ENCODE measurements at places on chromosomes 3 and 15. TPM values are rescaled to one million over a fixed set of nuclear protein-coding genes. Genes with fewer than 3 reads are reported as not detected.

- no peak overlapping the region for H3K27ac ChIP-seq
- H3K36me3 ChIP-seq, result no peaks in the 10 kb centered on the region
- DNase-seq, result no peak
Measured at GRCh38 chr15:88447741-88448140, 19.4 kb downstream of the MRPL46 start.

- DNase-seq, result no peak
- H3K36me3 ChIP-seq, result peaks cover 4% of the 10 kb centered on the region
- H3K27me3 ChIP-seq, result no peaks in the 10 kb centered on the region
- H3K4me1 ChIP-seq, result no peaks in the 10 kb centered on the region
Measured at GRCh38 chr3:171334465-171334811, 125.8 kb downstream of the TNIK start.

GRCh38 chr3:101183151-101183550 lies 137.2 kb downstream of the IMPG2 start:
- no peaks in the 10 kb centered on the region for H3K4me1 ChIP-seq
- no peak overlapping the region for H3K27ac ChIP-seq
- H3K27me3 ChIP-seq, result no peaks in the 10 kb centered on the region
- H3K4me3 ChIP-seq, result no peak overlapping the region
- no peaks in the 10 kb centered on the region for H3K36me3 ChIP-seq
- no peak for DNase-seq

DNA sequence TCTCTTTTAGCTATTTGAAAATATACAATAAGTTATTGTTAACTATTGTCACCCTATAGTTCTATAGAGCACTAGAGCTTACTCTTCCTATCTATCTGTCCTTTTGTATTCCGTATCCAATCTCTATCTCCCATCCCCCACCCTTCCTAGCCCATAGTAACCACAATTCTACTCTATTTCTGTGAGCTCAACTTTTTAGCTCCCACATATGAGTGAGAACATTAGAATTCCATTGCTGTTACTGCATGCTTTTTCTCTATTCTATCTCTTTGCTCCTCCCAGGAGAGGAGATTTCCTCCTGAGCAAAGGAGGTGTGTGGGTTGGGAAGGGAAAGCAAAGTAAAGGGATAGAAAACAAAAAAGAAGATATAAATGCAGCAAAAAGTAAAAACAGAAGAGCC lies 105.6 kb upstream of the SLC4A7 start:
- H3K36me3 ChIP-seq, result no peaks in the 10 kb centered on the region
- peaks cover 26% of the 10 kb centered on the region for H3K4me1 ChIP-seq
- no peak overlapping the region for H3K4me3 ChIP-seq
- no peak for DNase-seq
- H3K27me3 ChIP-seq, result no peaks in the 10 kb centered on the region

GRCh38 chr3:13493867-13494441 lies 13.8 kb downstream of the HDAC11 start:
- H3K27me3 ChIP-seq, result no peaks in the 10 kb centered on the region
- DNase-seq, result no peak
- H3K4me1 ChIP-seq, result no peaks in the 10 kb centered on the region
- H3K36me3 ChIP-seq, result no peaks in the 10 kb centered on the region

GRCh38 chr15:61038387-61038786 lies 190.7 kb downstream of the RORA start:
- no peak for DNase-seq
- H3K27ac ChIP-seq, result no peak overlapping the region
- H3K27me3 ChIP-seq, result no peaks in the 10 kb centered on the region
- H3K36me3 ChIP-seq, result no peaks in the 10 kb centered on the region
- no peaks in the 10 kb centered on the region for H3K4me1 ChIP-seq
- no peak overlapping the region for H3K4me3 ChIP-seq

DNA sequence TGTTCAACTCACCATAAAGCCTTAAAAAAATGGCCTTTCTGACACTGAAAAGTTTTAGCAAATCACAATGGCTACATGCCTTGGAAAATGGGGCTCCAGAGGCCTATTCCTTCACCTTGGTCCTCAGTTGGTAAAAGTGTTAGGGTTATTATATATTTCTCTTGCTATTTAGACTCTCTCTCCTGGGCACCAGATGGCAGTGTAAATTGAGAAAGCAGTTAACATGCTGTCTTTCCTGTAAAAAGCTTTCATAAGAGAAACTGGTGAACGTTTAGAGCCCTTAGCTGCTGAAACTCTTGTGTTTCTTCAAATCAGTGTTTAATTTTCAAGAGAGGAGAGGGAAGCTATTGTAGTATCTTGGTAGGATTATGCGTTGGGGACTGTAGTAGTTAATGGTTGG lies 89.9 kb downstream of the LRTM1 start:
- H3K27ac ChIP-seq, result no peak overlapping the region
- no peak for DNase-seq
- H3K4me3 ChIP-seq, result no peak overlapping the region
- no peaks in the 10 kb centered on the region for H3K4me1 ChIP-seq

GRCh38 chr3:83802801-83803200 lies 1156.0 kb upstream of the CADM2 start:
- H3K27ac ChIP-seq, result no peak overlapping the region
- no peaks in the 10 kb centered on the region for H3K36me3 ChIP-seq
- no peaks in the 10 kb centered on the region for H3K4me1 ChIP-seq
- no peak for DNase-seq
- no peak overlapping the region for H3K4me3 ChIP-seq
- no peaks in the 10 kb centered on the region for H3K27me3 ChIP-seq

- DNase-seq, result no peak
- no peaks in the 10 kb centered on the region for H3K4me1 ChIP-seq
- no peak overlapping the region for H3K4me3 ChIP-seq
- no peaks in the 10 kb centered on the region for H3K27me3 ChIP-seq
Measured at GRCh38 chr3:149188494-149188893, 33.1 kb downstream of the CP start.

DNA sequence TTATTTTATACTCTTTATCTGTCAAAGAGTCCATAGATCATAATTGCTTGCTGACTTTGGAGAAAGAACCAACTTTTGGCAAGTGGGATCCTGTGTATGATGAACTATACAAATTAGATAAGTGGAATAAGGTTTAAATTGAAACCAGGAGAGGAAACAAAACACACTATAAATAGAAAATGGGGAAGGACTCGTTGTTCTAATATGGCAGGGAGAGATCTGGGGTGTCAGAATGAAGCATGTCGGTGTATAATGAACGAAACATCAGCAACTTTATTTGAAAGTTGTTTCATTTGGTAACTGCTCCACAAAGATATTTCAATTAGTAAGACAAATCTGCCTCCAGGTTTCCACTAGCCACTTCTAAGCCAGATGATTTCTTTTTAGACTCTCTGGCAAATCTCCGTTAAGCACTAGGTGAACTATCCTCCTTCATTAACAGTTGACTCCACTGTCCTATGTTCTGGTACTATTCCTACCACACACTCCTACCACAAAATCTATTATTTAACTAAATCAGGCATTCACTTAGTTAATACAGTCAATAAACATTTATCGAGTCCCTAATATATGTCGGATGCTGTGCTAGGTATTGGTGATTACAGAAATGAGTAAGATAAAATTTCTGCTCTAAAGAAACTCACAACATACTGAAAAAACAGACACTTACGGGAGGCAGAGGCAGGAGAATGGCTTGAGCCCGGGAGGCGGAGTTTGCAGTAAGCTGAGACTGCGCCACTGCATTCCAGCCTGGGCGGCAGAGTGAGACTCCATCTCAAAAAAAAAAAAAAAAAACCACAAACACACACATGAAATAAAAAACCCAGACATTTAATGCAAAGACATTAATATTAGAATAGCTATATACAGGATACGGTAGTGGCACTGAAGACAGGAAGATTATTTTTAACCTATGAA lies 20.1 kb downstream of the SLC15A2 start:
- H3K27ac ChIP-seq, result no peak overlapping the region
- no peaks in the 10 kb centered on the region for H3K27me3 ChIP-seq
- H3K4me1 ChIP-seq, result no peaks in the 10 kb centered on the region
- DNase-seq, result no peak
- H3K4me3 ChIP-seq, result no peak overlapping the region

- H3K4me3 ChIP-seq, result no peak overlapping the region
- H3K27ac ChIP-seq, result no peak overlapping the region
- DNase-seq, result no peak
Measured at GRCh38 chr3:99753268-99753975, 64.2 kb upstream of the CMSS1 start.

DNA sequence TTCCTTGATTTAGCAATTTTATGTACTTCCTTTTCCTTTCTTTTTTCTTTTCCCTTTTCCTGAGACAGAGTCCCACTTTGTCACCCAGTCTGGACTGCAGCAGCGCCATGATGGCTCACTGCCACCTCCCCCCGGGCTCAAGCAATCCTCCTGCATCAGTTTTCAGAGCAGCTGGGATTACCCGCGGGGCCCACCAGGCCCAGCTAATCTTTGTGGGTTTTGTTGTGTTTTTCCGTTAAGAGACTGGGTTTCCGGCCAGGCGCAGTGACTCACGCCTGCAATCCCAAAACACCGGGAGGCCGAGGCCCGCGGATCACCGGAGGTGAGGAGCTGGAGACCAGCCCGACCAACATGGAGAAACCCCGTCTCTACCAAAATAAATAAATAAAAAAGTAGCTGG lies 17.7 kb downstream of the GOLGA8S start:
- H3K36me3 ChIP-seq, result no peaks in the 10 kb centered on the region
- DNase-seq, result no peak
- H3K4me3 ChIP-seq, result no peak overlapping the region
- no peaks in the 10 kb centered on the region for H3K4me1 ChIP-seq
- no peaks in the 10 kb centered on the region for H3K27me3 ChIP-seq
- H3K27ac ChIP-seq, result no peak overlapping the region

GRCh38 chr3:187919048-187919447 lies 173.8 kb upstream of the BCL6 start:
- no peaks in the 10 kb centered on the region for H3K36me3 ChIP-seq
- H3K4me3 ChIP-seq, result peak overlapping the region; percentile 30
- peaks cover 22% of the 10 kb centered on the region for H3K4me1 ChIP-seq
- DNase-seq, result peak; percentile 84
- H3K27ac ChIP-seq, result peak overlapping the region; percentile 8

- H3K4me1 ChIP-seq, result peaks cover 73% of the 10 kb centered on the region
- peak overlapping the region; percentile 78 for H3K27ac ChIP-seq
- H3K36me3 ChIP-seq, result peaks cover 71% of the 10 kb centered on the region
- DNase-seq, result peak; percentile 53
- peak overlapping the region; percentile 30 for H3K4me3 ChIP-seq
Measured at GRCh38 chr3:16304061-16305010, 39.3 kb downstream of the OXNAD1 start.

DNA sequence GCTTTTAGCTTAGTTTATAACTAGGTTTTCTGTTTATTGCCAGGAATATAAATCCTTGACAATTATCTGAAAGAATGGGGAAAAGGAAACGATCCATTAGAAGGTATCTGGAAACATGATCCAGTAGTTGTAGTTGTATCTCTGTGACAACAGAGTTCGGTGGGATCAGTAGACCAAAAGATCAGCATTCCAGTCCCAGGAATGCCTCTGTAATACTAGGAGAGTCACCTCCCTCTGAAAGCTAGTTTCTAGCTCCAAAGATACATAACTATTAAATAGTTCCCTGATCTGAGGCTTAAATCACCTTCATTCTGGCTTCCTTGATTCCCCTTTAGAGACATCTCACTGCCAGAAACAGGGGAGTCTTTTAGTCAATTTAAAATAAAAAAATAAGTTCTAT lies 34.1 kb downstream of the MB21D2 start:
- peaks cover 3% of the 10 kb centered on the region for H3K27me3 ChIP-seq
- H3K36me3 ChIP-seq, result no peaks in the 10 kb centered on the region
- no peak for DNase-seq
- no peak overlapping the region for H3K4me3 ChIP-seq
- no peak overlapping the region for H3K27ac ChIP-seq
- peaks cover 8% of the 10 kb centered on the region for H3K4me1 ChIP-seq

- H3K4me3 ChIP-seq, result no peak overlapping the region
- peaks cover 32% of the 10 kb centered on the region for H3K36me3 ChIP-seq
- H3K27ac ChIP-seq, result no peak overlapping the region
- no peaks in the 10 kb centered on the region for H3K4me1 ChIP-seq
Measured at GRCh38 chr3:187719628-187720336, 17.4 kb upstream of the RTP2 start.

DNA sequence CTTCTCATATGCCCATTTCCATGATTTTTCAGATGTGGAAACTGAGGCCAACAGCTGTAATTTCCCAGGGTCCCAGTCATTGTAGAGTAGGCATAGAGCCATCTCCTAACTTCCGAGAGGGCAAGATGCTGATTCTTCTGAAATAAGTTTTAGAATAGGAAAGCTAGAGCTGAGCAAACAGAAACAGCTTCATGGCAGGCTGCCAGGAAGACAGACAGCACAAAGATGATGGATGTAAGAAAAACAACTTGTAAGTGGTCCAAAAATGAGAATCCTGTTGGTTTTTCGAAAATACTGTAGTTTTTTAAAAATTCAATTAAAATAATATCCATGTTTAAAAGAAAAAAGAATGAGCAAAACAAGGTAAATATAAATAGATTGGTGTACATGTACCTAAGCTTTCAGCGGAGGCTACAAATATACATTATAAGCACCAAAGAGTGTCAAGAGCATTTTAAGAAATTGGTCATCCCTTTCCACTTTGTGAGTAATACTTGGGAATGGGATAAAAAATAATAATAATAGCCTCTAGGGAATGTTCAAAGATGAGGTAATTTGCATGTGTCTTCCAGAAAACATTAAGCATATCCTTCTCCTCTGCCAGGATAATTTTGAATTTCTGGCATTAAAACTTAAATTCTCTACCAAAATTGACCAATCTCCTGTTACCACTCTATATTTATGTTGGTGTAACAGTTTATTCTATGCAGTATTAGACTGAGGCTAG lies 406.6 kb downstream of the MECOM start:
- no peaks in the 10 kb centered on the region for H3K36me3 ChIP-seq
- H3K27ac ChIP-seq, result no peak overlapping the region
- no peak for DNase-seq
- H3K4me1 ChIP-seq, result no peaks in the 10 kb centered on the region

DNA sequence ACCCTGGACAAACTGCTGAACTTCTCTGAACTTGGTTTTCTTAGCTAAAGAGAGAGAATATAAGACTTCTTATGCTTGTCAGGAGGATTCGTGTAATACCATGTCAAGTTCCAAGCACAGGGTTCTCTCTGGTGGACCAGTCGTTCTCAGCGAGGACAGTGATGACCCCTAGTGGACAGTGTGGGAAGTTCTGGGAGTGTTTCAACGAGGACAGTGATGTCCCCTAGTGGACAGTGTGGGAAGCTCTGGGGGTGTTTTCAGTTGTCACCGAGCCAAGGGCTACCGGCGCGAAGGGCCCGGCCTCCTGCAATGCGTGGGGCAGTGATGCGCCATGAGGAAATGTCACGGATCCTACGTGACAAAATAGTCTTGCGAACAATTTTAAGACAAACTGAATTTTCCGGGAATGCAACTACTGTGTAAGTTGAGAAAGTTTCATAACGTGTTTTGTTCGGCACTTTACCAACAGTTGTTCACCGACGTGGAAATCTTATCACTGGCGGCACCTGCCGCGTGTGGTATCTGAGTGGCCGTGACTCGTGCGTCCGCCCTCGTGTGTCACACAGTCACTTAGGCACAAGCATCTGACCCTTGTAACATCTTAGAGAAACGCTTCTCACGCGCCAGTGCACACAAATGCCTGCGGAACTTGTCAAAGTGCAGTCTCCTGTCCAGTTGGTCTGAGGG lies 39.3 kb upstream of the MUC4 start:
- no peak overlapping the region for H3K4me3 ChIP-seq
- peak; percentile 88 for DNase-seq
- H3K27me3 ChIP-seq, result no peaks in the 10 kb centered on the region

SLC28A2 gene
- not detected for total RNA-seq

GPR62 gene
- not detected for total RNA-seq

P2RY14 gene
- total RNA-seq, result not detected

SMCO1 gene
- total RNA-seq, result not detected

CP gene
- total RNA-seq, result not detected

Measured in CD4-positive, alpha-beta T cell (primary cell).